Renal cortex interstitium (tissue), 15 donors: ENCODE measurements at places on chromosomes 13 and 19. TPM values are rescaled to one million over a fixed set of nuclear protein-coding genes. Genes with fewer than 3 reads are reported as not detected.

DNA sequence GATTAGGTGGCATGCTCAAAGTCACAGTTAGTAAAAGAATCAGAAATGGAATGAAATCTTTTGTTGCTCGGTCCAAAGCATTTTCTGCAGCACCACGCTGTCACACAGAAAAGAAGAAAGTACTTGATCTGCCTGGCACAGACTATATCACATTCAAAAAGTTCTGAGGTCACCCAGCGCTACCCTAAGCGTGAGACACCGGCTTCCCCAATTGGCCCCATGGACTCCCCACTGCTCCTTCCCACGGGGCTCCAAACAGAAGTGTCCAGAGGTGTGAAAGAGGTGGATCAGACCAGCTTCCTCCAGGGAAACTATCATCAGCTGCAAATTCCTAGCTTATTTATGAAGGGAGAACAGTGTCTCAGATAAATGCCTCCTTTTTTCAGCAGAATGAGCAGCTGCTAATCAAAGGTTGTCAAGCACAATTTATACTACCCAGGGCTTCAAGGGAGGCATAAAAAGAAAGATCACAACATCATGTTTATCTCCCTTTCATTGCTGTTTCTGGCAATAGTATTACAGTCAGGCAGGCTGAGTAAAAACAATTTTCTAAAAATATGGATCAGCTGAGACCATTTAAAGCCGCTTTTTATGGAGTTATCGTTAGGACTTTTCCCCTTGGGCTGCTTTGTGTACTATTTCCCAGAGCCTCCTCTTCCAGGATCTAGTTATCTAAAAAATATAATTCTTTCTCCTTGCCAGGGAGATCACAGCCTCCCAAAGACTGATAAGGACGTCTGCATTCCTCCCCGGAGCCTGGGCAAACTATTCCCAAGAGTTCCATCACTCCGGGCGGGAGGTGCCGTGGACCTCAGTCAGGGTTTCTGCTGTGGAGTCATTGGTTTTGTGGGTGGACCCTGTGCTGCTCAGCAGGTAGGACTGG, 208.0 kb downstream of the LHFPL6 start:
- DNase-seq = no peak

DNA sequence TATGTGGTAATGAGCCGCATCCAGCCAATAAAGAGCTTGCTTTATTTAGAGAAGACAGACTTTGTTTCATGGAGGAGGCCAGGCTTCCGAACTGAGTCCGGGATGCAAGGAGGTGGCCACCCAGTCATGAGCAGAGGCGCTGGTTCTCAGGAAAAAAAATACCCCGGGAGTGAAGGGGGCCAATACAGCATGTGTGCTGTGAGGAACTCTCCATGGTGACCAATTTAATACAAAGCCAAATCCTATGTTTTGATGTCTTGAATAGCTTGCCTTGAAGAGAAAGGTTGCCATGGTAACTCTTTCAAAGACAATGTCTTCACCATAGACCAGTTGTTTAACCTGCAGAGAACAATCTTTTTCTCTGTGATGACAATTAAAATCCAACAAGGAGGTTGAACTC, 43.4 kb upstream of the PDCD5 start:
- DNase-seq = no peak

Gene FUT2
- polyA plus RNA-seq = 4.4 TPM

DNA sequence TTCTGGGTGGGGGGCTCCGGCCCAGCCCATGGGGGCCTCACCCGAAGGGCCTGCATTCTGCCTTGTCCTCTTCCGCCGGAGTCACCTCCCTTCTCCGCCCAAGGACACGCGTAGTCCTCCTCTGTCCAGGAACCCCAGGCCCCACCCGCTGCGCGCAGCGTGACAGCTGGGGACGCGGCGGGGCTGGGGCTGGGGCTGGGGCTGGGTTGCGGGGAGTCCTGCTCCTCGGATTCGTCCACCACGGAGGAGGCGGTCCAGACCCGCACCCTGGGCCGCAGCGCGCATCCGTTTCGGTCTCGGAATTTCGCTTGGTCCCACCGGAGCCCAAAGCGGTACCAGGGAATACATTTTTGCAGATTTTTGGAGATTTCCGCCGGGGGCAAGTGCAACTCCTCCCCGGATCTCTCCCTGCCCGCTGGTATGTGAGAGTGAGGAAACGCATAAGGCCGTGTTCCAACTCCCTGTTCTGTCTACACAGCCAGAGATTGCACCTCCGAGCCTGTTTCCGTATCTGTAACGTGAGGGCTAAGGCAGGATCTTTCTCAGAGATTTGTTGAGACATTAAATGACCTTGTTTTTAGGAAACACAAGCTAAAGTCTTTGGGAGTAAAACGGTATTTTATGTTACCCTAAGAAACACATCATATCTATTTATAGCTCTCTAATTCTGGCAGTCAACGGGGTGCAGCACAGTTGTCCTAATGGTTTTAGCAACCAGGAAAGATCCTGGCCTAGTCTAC, at the start of gene COX7A1:
COX7A1 (minus strand) TSS at position 96 of the 740 bp plus-strand sequence; CDS start at position 56, 40 bp downstream.
- no peak for DNase-seq

GRCh38 chr13:104385404-104385803, 1319.2 kb upstream of the SLC10A2 start:
- no peak for DNase-seq

Gene DLL3
- 0.35 TPM for polyA plus RNA-seq

GRCh38 chr13:79246578-79246949, 159.5 kb downstream of the RBM26 start:
- DNase-seq = no peak

DNA sequence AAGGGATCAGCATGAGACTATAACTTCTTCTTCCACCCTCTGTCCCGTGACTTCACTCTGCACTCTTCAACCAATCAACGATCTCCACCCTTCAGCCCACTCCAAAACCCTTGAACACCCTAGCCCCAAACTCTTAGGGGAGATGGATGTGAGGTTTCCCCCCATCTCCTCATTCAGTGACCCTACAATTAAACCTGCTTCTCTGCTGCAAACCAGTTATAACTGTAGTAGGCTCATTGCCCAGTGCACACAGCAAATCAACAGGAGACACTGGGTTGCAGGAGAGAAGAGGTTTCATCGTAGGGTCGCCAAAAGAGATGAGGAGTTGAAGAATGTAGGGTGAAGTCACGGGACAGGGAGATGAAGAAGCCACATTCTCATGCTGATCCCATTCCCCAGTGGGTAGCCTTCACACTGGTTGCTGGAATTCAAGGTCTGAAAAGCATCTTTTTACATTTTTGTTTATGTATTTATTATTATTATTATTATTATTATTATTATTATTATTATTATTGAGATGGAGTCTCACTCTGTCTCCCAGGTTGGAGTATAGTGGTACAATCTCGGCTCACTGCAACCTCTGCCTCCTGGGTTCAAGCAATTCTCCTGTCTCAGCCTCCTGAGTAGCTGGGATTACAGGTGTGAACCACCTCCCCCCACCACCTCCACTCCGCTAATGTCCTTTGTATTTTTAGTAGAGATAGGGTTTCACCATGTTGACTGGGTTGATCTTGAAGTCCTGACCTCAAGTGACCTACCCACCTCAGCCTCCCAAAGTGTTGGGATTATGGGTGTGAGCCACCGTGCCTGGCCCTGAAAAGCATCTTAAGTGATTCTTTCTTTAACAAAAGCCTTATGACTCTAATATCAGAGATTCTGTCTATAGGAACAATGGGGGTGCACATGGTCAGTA, 5.8 kb upstream of the CYP2S1 start:
- DNase-seq = no peak

Gene FGF22
- polyA plus RNA-seq = 0.31 TPM

- no peak for DNase-seq
These were observed 105.7 kb upstream of the SOX1 start for GRCh38 chr13:111961236-111961635.

DNA sequence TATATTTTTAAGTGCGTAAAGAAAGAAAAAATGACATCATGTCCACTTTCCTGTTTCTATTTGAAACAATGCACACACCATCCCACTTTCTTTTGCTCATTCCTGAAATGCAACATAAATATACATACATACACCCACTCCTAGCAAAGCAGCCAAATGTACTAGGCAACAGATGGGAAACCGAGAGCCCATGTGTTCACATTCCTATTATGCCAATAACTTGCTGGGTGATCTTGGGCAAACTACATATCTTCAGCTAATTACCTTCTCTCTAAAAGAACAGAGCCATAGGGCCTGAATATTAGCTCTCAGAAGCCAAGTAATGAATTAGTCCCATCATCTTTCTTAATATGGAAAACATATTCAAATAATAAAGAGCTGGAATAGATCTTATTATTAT, 610.6 kb upstream of the ATXN8OS start:
- no peak for DNase-seq

Gene PABPC3
- polyA plus RNA-seq = 1.7 TPM

DNA sequence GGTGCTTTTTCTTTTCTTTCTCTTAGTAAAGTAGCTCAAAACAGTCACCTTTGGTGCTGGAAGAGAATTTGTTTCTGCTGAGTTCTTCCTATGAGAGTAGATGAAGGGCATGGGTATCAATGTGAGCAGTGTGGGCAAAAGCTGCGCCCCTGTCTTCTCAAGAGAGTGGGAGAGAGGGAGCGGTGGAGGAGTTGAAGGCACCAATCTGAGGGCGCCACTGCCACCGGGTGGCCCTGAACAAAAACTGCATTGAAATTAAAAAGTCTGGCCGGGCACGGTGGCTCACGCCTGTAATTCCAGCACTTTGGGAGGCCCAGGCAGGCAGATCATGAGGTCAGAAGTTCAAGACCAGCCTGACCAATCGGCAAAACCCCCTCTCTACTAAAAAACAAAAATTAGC, 28.7 kb upstream of the EPHX3 start:
- DNase-seq = no peak

Gene ZNF229
- 16.9 TPM for polyA plus RNA-seq

- DNase-seq = no peak
These were observed 36.2 kb downstream of the SPATA13 start for GRCh38 chr13:24196593-24197197.

DNA sequence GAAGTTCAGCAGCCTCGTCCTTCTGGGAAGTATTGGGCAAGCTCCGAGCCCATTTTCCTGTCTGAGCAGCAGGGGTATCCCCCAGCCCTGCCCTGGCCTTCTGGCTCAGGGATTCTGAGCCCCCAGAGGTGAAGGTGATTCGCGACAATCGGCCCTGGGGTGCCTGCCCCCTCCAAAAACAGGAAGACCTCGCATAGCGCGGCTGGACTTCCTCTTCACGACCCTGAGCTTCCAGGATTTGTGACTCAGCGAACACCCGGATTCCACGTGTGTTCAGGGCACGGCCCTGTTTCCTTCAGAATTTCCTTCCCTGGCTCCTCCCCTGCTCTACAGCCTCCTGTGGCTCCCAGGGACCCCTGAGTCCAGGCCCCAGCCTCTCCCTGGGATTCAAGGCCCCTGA, at the start of gene SEMA6B:
SEMA6B (minus strand) TSS at position 116 of the 400 bp plus-strand sequence. CDS start 1,227 bp downstream, outside the sequence.
- DNase-seq = no peak

Gene ZSCAN1
- polyA plus RNA-seq = 4.8 TPM
